ENCODE measurements at places on chromosomes 1 and 21.

DNA sequence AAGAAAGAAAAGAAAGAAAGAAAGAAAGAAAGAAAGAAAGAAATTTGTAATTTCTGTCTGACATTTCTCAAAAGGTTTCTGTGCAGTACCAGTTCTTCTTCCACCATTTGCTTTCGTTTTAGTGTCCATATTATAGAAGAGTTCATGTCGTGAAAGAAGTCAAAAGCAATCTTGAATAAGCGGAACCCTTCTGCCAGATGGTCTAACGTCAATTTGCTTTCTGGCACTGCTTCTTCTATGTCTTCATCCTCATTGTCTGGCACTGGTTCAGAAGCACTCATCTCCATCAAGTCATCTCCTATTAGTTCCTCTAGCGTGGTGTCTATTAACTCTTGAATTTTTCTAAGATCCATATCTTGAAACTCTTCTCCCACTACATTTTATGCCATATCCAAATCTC, 170.0 kb upstream of the KCTD3 start:
- DNase-seq, result no peak

- no peak for DNase-seq
Measured at GRCh38 chr1:156998840-156999500, 46.6 kb downstream of the ARHGEF11 start.

DNA sequence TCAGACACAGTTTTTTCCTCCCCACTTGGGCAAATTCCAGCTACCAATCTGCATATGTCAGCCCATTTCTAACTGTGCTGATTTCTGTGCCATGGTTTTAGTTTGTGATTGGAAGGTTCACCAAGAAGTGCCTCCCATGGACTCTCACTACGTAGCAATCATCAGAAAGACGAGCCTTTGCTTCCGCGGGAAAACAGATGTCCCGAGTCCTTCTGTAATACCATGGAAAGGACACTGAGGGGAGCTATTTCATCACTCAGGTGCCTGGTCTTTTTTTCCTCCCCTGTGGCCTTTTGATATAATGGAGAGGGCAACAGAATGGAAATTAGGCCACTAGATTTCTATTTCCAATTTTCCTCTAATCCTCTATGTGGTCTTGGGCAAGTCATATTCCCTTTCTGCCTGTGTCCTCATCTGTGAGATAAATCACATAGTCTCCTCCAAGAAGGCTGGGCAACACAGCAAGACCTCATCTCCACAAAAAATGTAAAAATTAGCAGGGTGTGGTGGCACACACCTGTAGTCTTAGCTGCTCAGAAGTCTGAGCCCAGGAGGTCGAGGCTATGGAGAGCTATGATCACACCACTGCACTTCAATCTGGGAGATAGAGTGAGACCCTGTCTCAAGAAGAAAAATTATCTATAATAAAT, 24.8 kb downstream of the LEMD1 start:
- no peak for DNase-seq

GRCh38 chr1:167524651-167525050, 6.3 kb upstream of the CD247 start:
- no peak for DNase-seq

GRCh38 chr1:201013991-201014815, 9.3 kb downstream of the KIF21B start:
- DNase-seq, result no peak

- DNase-seq, result peak; percentile 56
Measured at GRCh38 chr1:226002667-226003501, 3.7 kb upstream of the SDE2 start.

GRCh38 chr1:10507111-10507879, 32.5 kb downstream of the PEX14 start:
- peak; percentile 48 for DNase-seq

DNA sequence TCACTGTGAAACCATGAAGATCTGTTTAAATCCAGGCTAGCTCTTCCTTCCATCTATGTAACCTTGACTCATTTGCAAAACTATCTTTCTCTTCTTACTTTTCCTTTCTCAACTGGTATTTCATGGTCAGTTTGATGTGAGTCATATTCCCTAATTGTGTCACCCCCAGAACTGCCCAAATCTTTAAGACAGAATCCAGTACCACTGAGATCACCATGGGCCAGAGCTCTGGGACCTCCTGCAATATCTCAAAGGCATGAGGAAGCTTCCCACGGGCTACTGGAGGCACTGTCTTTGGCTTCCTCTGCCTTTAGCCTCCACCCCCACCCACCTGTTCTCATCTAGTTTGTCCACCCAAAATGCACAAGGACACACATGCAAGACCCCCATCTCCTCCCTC, 274.4 kb upstream of the FMN2 start:
- DNase-seq, result no peak

- no peak for DNase-seq
Measured at GRCh38 chr1:66951513-66951912, 26.7 kb downstream of the MIER1 start.

- DNase-seq, result no peak
Measured at GRCh38 chr21:39863111-39863510, 4.1 kb upstream of the PCP4 start.

DNA sequence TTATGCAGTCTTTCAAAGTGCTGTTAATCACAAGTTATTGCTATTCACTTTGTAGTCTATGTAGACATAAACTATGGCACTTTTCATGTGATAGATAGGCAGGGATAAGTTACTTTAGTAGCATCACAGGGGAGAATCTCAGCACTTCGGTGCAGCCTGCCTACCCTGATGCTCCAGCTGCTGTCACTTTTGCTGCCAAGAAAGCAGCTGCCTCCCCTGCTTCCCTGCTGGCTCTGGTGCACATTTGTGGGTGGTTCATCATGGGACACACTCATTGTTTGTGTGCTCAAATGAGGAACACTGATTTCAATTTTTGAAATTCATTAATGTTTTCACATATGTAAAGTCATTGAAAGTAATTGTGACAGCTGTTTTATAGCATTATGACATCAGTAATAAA, 272.6 kb downstream of the S1PR1 start:
- DNase-seq, result peak; percentile 23

DNA sequence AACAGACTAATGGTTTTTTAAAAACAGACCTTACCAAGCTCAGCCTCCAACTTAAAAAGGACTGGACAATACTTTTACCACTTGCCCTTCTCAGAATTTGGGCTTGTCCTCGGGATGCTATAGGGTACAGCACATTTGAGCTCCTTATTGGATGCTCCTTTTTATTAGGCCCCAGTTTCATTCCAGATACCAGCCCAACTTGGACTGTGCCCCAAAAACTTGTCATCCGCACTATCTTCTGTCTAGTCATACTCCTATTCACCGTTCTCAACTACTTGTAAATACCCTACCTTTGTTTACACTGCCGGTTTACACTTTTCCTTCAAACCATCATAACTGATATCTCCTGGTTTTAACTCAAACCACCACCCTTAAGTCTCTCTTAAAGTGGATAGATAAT, 17.9 kb upstream of the ANKRD13C start:
- no peak for DNase-seq

DNA sequence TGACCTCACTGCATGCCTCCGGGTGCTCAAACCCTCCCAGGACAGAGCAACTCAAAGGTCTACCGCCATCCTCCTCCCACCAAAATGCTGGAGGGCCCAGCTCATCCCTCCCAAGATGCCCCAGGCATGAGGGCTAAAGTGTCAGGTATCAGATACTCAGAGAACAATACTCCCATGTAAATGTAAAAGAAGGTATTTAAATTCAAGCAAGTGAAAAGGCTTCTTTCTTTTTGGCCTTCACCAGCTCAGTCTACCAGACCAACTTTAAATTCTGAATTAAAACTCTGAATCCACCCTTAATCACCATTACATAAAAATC, 3.0 kb downstream of the PARP1 start:
- no peak for DNase-seq

- no peak for DNase-seq
Measured at GRCh38 chr21:45168522-45168921, 94.1 kb downstream of the ADARB1 start.

DNA sequence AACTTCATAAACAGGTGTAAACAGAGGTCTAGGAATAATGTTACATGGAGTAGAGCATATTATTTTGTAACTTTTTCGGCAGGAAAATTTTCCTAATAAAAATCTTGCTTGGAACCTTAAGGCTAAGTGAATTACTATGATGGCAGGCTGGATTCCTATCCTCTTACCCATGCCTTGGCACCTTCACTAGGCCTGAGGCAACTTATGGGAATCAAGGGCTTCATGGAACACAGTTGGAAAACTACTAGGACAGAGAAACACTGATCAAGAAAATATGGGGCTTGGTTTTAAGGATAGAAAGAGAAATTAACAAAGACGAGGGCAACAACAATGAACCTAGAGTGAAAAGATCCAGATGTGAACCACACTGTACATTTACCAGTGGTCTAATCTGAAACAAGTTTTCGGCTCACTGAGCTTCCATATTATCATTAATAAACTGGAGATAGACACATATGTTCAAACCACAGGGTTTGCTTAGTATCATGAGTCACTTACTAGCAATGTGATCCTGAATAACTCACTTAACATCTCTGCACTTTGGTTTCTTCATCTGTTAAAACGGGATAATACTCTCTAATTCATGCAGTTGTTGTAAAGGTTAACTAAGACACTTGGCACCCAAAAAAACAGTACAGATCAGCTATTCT, 68.5 kb downstream of the GPATCH2 start:
- no peak for DNase-seq

- no peak for DNase-seq
Measured at GRCh38 chr1:47906527-47907176, 90.5 kb downstream of the TRABD2B start.

GRCh38 chr1:25809283-25809926, 9.4 kb downstream of the SELENON start:
- no peak for DNase-seq

- DNase-seq, result no peak
Measured at GRCh38 chr1:36994868-36995267, 39.4 kb downstream of the GRIK3 start.

- no peak for DNase-seq
Measured at GRCh38 chr21:34606051-34606450, 8.9 kb downstream of the RCAN1 start.

- DNase-seq, result no peak
Measured at GRCh38 chr1:115229016-115229415, 109.0 kb downstream of the NGF start.

GRCh38 chr1:205344066-205344928, 12.4 kb downstream of the KLHDC8A start:
- DNase-seq, result no peak

DNA sequence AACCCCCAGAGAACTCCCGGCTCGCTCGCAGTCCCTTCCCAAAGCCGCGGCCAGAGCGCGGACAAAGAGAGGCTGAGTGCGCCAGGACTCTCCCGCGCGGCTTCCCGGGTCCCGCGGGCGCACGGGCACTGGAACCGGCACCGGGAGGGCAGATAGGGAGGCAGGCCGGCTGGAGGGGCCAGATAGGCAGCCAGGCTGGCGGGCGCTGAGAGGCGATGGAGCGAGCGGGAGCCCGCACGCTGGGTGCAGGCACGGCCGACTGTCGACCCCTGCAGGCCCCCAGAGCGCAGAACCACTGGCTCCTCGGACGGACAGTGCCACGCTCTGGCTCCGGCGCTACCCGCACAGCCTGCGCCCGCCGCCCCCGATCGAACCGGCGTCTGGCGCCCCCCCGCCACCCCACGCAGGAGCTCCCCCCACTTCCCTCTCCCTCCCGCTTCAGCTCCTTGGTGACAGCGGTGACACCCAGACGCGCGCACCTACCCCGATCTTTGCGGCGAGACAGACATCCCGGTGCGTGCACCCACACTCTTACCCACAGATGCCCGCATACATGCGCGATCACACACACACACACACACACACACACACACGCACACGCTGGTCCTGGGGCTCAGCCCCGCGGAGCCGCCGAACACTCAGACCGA, 534 bp downstream of the SLC6A9 start:
- DNase-seq, result peak; percentile 42

DNA sequence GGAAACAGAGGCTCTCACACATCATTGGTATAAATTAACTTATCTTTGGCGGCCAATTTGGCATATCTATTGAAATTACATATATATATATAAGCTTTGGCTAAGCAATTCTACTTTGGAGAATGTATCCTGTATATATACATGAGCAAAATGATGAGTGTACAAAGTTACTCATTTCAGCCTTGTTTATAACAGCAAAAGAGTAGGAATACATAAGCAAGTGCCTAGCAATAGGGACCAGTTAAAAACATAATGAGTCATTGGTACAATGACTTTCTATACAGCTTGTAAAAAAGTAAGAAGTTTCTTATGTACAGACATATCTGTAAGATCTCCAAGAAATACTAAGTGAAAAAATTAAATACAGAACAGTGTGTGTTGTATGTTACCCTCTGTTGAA, 190.8 kb downstream of the LTN1 start:
- DNase-seq, result no peak

DNA sequence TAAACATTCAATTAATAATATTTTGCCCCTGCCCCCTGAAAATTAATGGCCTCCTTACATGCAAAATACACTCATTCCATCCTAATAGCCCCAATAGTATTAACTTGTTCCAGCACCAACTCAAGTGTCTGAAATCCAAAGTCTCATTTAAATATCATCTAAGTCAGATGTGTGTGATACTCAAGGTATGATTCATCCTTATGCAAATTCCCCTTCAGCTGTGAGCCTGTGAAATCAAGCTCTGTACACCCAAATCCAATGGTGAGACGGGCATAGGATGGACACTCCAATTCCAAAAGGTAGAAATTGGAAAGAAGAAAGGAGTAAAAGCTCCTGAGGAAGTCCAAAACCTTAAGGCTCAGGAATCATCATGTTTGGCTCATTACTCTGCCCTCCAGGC, 83.5 kb downstream of the HHAT start:
- no peak for DNase-seq

DNA sequence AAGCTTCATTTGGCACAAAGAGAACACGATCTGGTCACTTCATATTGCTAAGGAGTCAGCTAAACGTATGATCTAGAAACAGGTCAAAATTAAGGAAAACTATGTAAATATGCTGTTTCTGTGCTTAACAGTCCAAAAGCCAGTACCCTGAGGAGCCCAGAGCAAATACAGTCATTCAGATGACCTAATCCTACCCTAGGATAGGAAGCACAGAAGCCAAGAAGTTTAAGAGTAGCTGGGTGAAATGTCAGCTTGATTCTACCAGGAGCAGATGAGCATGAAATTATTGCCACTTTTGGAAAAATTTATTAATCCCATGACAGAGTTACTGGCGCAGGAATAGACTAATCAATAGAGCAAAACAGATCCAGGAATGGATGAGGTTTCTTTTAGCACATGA, 18.3 kb downstream of the SORT1 start:
- no peak for DNase-seq

- DNase-seq, result no peak
Measured at GRCh38 chr1:232145768-232146167, 484.2 kb downstream of the SIPA1L2 start.

- DNase-seq, result no peak
Measured at GRCh38 chr21:35509001-35509704, 460.1 kb upstream of the RUNX1 start.

GRCh38 chr21:41142051-41142795, 25.7 kb upstream of the BACE2 start:
- no peak for DNase-seq

DNA sequence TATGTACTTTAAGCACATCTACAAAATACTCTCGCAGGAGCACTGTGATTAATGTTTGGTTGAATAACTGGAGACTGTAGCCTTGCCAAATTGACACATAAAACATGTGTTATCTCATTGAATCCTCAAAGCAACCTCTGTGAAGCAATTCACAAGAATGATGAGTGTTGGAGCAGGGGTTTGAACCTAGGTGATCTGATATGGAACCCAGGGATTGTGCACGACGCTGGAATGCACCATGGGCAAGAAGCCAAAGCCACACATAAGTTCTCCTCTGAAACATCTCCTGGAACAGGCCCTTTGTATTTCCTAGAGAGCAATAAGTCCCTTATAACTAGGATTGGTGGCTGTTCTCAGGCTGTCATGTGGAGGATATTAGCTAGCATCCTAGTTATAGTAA, 124.6 kb upstream of the IVNS1ABP start:
- no peak for DNase-seq

All from left ventricle myocardium inferior (tissue), 1 donor.